ENCODE measurements at places on chromosomes 13 and 19. TPM values are rescaled to one million over a fixed set of nuclear protein-coding genes. Genes with fewer than 3 reads are reported as not detected.

Gene ZNF414
- 6.5 TPM for total RNA-seq

Gene EBI3
- not detected for total RNA-seq

Gene F10
- total RNA-seq, result 9.7 TPM

Gene SERP2
- 8.4 TPM for total RNA-seq

Gene C19orf85
- total RNA-seq, result not detected

Gene SRRM5
- total RNA-seq, result not detected

Gene ZNF699
- 12.7 TPM for total RNA-seq

Gene OSCAR
- 1.2 TPM for total RNA-seq

Gene ZNF773
- total RNA-seq, result 17.4 TPM

Gene TLE2
- total RNA-seq, result 27.9 TPM

Gene C3
- 464 TPM for total RNA-seq

Gene PDE4C
- total RNA-seq, result 0.39 TPM

Gene NLRP11
- not detected for total RNA-seq

Gene MAB21L1
- 1.1 TPM for total RNA-seq

Gene KLK14
- not detected for total RNA-seq

Gene HRC
- total RNA-seq, result 3.9 TPM

Gene MAG
- total RNA-seq, result 0.40 TPM

Gene MISP
- not detected for total RNA-seq

Gene ZNF665
- 32.1 TPM for total RNA-seq

Data from gastroesophageal sphincter (tissue), 4 donors.